Neural progenitor cell (in vitro differentiated cells): ENCODE measurements at places on chromosomes 3 and 15. TPM values are rescaled to one million over a fixed set of nuclear protein-coding genes. Genes with fewer than 3 reads are reported as not detected.

The GRAMD1C gene
- total RNA-seq: 10.7 and 12.2 TPM in 2 replicates

The COMMD2 gene
- 46.8 and 110 TPM in 2 replicates for total RNA-seq

The DNAJC19 gene
- total RNA-seq: 61.5 and 108 TPM in 2 replicates

The TM2D3 gene
- total RNA-seq: 41.6 and 58.4 TPM in 2 replicates

The ALPK3 gene
- total RNA-seq: 5.4 and 9.5 TPM in 2 replicates
